Common myeloid progenitor, CD34-positive (primary cell): ENCODE measurements at places on chromosomes 16 and 17.

- no peak overlapping the region for H3K4me3 ChIP-seq
- peaks cover 16% of the 10 kb centered on the region for H3K36me3 ChIP-seq
- H3K4me1 ChIP-seq, result peaks cover 29% of the 10 kb centered on the region
- no peak overlapping the region for H3K27ac ChIP-seq
- H3K27me3 ChIP-seq, result no peaks in the 10 kb centered on the region
Measured at GRCh38 chr17:19380481-19381301, 2.4 kb downstream of the MAPK7 start.

DNA sequence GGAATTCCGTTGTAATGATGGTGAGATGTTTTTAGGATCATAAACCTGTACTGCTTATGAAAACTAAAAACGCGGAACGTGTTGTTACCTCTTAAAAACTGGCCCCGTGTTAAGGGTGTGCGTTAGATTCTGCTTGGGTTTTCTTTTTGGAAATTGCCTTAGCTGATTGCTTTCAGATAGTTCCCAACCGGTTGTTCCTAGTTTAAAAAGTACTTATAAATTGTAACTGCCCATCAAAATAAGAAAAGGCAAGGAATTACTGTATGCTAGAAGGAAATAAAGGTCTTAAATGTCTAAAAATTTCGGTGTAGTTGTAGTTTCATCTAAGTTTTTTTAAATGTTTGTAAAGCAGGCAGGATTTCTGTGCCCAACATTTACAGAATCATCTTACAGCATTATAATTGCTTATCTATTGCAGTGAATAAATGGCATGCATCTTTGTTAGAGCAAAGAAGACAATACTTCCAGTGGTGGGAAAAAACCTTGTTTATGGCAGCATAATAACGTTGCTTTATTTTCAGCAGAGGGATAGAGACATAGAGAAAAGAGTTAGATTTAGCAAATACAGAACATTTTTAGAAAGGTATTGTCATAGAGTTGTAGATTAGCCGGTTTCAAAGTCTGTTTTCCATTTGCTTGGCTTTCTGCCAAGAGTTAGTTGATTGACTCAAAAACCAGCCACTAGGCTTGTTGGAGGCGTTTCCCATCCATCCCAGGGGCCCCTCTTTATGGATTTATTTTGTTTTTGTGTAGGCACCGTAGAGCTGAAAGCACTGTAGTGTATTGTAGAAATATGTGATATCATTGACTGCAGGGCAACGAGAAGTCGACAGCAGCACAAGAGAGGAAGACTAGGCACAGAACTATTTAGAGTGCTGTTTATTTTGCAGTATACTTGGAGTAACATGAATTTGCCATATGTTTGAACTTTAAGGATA lies 1.7 kb downstream of the PPM1D start:
- peaks cover 27% of the 10 kb centered on the region for H3K4me1 ChIP-seq
- peak overlapping the region; percentile 91 for H3K27ac ChIP-seq
- no peaks in the 10 kb centered on the region for H3K36me3 ChIP-seq
- H3K4me3 ChIP-seq, result peak overlapping the region; percentile 94
- peak; percentile 75 for DNase-seq

DNA sequence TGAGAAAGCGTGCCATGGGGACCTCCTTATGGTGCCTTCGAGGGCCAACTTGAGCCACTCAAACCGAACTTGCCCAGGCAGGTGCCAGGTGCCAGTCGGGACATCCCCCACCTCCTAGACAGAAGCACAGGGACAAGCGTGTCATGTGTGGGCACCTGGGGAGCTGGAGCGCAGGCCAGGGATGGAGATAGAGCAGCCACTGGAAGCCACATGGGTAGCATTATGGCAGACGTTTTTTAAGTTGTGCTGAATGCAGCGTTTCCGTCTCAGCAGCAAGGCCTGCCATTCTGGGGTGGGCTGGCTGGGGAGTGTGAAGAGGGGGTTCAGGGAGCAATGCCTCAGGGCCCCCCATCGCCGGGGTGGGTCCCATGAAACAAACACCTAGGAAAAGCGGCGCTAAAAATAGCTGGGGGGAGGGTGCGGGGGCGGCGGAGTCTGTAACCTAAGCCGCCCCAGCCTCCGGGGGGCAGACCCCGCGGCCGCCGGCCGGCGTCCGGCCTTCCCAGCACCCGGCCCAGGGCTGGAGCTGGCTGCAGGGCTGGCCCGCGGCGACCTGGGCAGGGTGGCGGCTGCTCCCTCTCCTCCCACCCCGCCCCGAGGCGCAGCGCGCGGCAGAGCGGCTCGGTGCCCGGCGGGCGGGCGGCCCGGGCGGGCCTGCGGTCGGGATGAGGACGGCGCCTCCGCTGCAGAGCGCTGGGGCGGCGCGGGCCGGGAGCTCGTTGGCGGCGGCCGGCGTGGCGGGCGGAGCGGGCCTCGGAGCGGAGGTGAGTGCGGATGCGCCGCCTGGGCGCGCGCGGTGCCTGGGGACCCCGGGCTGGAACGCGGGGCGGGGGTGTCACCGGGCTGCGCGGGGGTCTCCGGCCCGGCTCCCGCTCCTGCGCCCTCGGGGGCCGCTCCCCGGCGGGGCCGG lies at the start of gene ZNF469:
ZNF469 (plus strand) TSS at position 469 of the 910 bp plus-strand sequence. CDS start 44,512 bp downstream, outside the sequence.
- H3K4me1 ChIP-seq, result peaks cover 18% of the 10 kb centered on the region
- no peaks in the 10 kb centered on the region for H3K36me3 ChIP-seq
- H3K27ac ChIP-seq, result no peak within 1 kb of the TSS
- H3K27me3 ChIP-seq, result no peaks in the 10 kb centered on the region

DNA sequence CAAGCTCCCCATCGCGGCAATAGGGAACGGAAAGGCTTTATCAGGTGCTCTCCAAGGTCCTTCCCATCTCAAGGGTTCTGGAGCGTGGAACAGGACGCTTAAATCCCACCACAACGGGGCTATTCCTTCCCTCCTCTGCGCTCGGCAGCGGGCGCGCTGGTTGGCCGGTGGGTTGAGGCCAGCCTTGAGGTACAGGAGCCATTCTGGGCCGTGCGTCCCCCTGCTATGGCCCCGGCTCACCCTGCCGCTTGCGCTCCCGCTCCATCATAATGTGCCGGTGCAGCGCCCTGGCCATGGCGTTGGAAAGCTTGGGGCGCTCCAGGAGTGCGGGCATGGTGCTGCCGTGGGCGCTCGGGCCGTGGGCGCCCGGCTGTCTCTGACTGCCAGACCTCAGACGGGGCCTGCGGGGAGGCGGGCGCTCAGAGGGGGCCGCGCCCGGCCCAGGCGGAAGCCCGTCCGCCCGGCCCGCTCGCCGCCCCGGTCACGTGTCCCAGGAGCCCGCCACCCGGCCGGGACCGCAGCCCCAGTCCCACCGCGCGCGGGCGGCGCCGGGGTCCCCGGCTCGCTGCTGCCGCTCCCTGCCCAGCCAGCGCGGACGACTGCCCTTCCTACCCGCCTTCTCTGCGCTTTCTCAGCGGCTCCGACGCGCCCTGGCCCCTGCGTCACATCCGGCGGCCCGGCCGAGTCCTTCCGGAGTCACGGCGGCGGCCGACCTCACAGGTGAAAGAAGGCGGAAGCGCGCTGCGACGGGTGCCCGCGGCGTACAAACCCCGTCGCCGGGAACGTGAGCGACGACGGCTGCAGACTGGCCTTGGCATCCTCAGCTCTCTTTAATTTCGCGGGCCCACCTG lies at the start of gene GPS2:
GPS2 (minus strand) TSS at position 642 of the 851 bp plus-strand sequence; CDS start at position 334, 308 bp downstream.
- DNase-seq, result peak; percentile 87
- H3K27me3 ChIP-seq, result no peaks in the 10 kb centered on the region
- H3K4me3 ChIP-seq, result peak within 1 kb of the TSS; percentile 67
- H3K36me3 ChIP-seq, result peaks cover 21% of the 10 kb centered on the region
- peaks cover 41% of the 10 kb centered on the region for H3K4me1 ChIP-seq
- H3K27ac ChIP-seq, result peak within 1 kb of the TSS; percentile 79

GRCh38 chr17:28426081-28426519 lies 20.1 kb upstream of the SLC46A1 start:
- DNase-seq, result no peak
- H3K4me1 ChIP-seq, result no peaks in the 10 kb centered on the region
- no peak overlapping the region for H3K27ac ChIP-seq

- DNase-seq, result no peak
- no peaks in the 10 kb centered on the region for H3K27me3 ChIP-seq
- H3K4me3 ChIP-seq, result no peak overlapping the region
- no peak overlapping the region for H3K27ac ChIP-seq
Measured at GRCh38 chr17:82865274-82865673, 25.5 kb upstream of the ZNF750 start.

DNA sequence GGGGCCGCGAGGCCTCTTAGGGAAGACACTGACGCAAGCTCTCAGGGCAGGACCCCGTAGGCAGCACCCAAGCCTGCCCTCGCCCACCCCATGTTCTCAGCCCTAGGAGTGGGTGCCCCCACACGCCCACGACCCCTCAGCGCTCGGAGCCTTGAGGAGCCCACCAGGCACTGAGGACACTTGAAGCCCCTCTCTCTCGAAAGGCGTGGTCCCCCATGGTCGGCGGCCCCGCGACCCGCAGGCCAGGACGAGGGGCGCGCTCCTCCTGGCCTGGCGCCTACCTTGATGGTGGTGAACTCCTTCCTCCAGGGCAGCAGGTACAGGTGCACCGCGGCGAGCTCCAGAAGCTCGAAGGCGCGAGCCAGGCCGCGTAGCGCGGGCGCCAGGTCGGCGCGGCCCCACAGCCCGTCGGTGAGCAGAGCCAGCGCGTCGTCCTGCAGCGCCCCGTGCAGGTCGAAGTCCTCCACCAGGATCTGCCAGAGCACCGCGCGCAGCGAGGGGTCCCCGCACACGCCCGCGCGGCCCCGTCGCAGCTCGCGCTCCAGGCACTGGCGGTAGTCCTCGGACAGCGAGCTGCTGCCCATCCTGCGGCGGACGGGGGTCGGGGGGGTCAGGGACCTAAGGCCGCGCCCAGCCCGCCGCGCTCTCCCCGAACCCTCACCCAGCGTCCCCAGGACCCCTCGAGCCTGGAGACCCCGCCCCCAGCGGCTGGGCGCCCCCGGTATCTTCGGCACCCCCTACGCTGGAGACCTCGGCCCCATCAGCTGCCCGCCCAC lies 668 bp downstream of the SPATA2L start:
- DNase-seq, result peak; percentile 74
- peak overlapping the region; percentile 79 for H3K4me3 ChIP-seq
- peaks cover 11% of the 10 kb centered on the region for H3K36me3 ChIP-seq
- no peak overlapping the region for H3K27ac ChIP-seq
- H3K4me1 ChIP-seq, result peaks cover 2% of the 10 kb centered on the region

GRCh38 chr17:32161506-32162365 lies 19.4 kb downstream of the RHOT1 start:
- no peak for DNase-seq
- peaks cover 23% of the 10 kb centered on the region for H3K36me3 ChIP-seq
- H3K27ac ChIP-seq, result no peak overlapping the region
- no peak overlapping the region for H3K4me3 ChIP-seq
- H3K4me1 ChIP-seq, result no peaks in the 10 kb centered on the region

GRCh38 chr17:64661726-64661975 lies 456 bp downstream of the SMURF2 start:
- peak overlapping the region; percentile 84 for H3K4me3 ChIP-seq
- peak overlapping the region; percentile 74 for H3K27ac ChIP-seq
- H3K27me3 ChIP-seq, result no peaks in the 10 kb centered on the region

DNA sequence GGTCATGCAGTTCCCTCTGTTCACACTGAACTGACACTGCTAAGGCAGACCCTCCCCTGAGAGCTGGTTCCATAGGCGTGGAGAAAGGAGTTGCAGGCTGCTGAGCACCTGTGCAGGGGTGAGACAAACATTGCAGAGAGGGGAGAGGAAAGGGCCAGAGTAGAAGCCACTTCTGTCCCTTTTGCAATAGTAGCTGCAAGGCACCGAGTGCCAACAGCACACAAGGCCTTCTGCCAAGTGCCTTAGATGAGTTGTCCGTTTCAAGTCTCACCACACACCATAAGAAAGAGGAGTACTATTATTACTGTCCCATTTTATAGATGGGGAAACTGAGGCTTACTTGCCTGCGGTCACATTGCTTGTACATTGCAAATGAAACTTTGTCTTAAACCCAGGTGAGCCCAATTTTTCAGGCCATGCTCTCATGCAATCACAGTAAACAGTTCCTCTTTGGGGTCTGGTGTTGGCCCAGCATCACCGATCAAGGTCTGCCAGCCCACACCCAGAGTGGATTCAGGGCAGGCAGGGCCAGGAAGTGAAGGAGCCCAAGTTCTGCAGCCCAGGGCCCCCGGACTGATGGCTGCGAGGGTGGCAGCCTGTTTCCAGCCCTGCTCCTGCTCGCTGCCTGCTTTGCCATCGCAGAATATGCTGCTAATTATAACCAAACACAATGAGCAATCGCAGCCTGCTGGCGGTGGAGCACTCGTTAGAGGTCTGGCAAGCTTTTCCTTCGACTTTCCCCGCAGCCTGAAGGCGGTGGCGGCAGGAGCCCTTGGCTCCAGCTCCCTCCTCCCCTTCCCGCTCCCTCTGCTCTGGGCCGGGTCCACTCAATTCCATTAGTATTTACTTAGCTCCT lies 36.8 kb upstream of the DYNLL2 start:
- H3K27ac ChIP-seq, result no peak overlapping the region
- no peaks in the 10 kb centered on the region for H3K4me1 ChIP-seq
- DNase-seq, result no peak
- H3K27me3 ChIP-seq, result no peaks in the 10 kb centered on the region
- no peaks in the 10 kb centered on the region for H3K36me3 ChIP-seq

- no peaks in the 10 kb centered on the region for H3K4me1 ChIP-seq
- DNase-seq, result no peak
- no peak overlapping the region for H3K27ac ChIP-seq
- H3K4me3 ChIP-seq, result no peak overlapping the region
- no peaks in the 10 kb centered on the region for H3K36me3 ChIP-seq
Measured at GRCh38 chr16:51057969-51058337, 93.1 kb downstream of the SALL1 start.

- H3K36me3 ChIP-seq, result peaks cover 2% of the 10 kb centered on the region
- H3K4me1 ChIP-seq, result peaks cover 92% of the 10 kb centered on the region
- peak overlapping the region; percentile 11 for H3K27ac ChIP-seq
- no peaks in the 10 kb centered on the region for H3K27me3 ChIP-seq
Measured at GRCh38 chr16:75086688-75087374, 29.7 kb downstream of the LDHD start.

GRCh38 chr17:82889496-82890338 lies 49.9 kb upstream of the ZNF750 start:
- peaks cover 5% of the 10 kb centered on the region for H3K36me3 ChIP-seq
- no peak overlapping the region for H3K4me3 ChIP-seq
- no peaks in the 10 kb centered on the region for H3K27me3 ChIP-seq
- H3K4me1 ChIP-seq, result peaks cover 55% of the 10 kb centered on the region
- H3K27ac ChIP-seq, result no peak overlapping the region

DNA sequence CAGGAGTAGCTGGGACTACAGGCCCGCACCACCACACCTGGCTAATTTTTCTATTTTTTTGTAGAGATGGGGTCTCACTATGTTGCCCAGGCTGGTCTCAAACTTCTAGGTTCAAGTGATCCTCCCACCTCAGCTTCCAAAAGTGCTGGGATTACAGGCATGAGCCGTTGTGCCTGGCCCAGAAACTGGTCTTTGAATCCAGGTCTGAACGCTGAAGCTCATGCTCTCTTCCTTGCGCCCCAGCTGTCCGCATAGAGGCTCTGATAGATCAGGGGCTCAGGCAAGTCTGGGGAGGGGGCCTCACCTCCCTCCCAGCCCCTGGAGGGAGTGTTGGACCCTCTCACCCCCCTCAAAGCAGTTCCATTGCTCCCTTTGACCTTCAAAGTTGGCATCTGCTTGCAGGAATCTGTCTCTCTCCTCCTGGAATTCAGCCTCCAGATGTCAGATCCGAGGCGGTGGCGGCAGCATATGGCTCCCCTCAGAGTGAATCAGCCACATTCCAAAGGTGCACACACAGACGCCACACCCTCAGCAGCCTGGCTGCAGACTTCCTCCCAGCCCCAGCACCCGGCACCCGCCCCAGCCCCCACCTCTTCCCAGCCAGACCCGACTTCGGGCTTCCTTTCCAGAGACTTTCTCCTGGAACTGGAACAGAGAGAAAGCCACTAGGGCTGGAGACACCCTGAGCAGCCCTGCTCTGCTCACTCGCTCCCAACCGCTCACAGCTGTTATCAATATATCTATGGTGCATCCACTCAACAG lies 16.9 kb upstream of the GLIS2 start:
- DNase-seq, result no peak
- H3K27ac ChIP-seq, result no peak overlapping the region
- no peak overlapping the region for H3K4me3 ChIP-seq
- H3K27me3 ChIP-seq, result no peaks in the 10 kb centered on the region
